Memory B cell (primary cell): ENCODE measurements at places on chromosomes 2 and 18.

GRCh38 chr2:184394642-184395041 is 203.7 kb upstream of the ZNF804A start:
- no peaks in the 10 kb centered on the region for H3K4me1 ChIP-seq
- no peaks in the 10 kb centered on the region for H3K27me3 ChIP-seq
- no peak for DNase-seq
- H3K36me3 ChIP-seq: no peaks in the 10 kb centered on the region
- no peak overlapping the region for H3K27ac ChIP-seq
- no peak overlapping the region for H3K4me3 ChIP-seq

- no peak for DNase-seq
- H3K36me3 ChIP-seq: no peaks in the 10 kb centered on the region
- no peaks in the 10 kb centered on the region for H3K27me3 ChIP-seq
- no peaks in the 10 kb centered on the region for H3K4me1 ChIP-seq
- no peak overlapping the region for H3K27ac ChIP-seq
These were observed 286.5 kb downstream of the CCDC178 start for GRCh38 chr18:33154049-33154448.

DNA sequence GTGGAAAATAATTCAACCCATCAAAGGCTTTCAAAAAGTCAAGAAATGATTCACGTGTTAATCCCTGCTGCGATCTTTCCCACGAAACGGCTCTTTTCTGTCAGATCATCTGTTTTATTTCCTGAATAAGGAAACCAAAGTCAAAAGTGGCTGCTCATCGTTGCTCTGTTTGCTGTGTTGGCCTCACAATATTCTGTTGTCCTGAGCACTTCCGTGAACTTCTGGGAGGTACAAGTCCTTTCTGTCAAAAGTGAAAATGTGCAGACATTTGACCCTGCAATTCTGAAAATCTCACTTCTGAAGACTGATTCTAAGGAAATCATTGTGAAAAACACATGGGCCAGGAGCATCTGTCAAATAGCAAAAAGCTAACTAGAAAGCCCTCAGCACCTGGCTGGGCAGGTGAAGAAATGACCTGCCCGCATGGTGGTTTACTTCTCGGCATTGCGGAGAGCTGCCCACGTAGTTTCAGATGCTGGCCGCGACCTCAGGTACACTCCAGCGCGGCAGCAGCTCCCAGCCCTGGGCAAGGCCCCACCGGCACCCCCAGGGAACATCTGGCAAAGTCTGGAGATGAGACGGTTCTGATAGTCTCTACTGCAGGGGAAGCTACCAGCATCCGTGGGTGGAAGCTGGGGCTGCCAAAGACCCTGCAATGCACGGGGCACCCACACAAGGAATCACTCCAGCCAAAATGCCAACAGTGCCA is 31.9 kb upstream of the GPC1 start:
- no peak overlapping the region for H3K4me3 ChIP-seq
- no peak for DNase-seq
- H3K4me1 ChIP-seq: peaks cover 2% of the 10 kb centered on the region
- no peak overlapping the region for H3K27ac ChIP-seq
- peaks cover 16% of the 10 kb centered on the region for H3K27me3 ChIP-seq

DNA sequence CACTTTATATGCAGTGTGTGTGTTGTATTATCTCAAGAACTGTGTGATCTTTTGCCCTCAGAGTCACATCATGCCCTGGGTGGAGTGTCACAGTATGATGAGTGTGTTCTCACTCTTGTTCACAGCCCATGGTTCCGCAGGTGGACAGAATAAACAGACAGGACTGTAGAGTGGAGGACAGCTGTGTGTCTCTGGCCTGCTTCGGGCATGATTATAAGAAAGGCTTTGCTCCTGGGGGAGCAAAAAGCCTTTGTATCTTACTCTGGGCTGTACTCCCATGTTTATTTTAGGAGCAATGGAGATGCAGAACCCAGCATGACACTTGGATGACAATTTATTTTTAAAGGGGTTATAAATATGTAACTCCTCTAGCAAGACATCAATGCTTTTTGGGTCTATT is 371.7 kb upstream of the MEX3C start:
- H3K36me3 ChIP-seq: peaks cover 4% of the 10 kb centered on the region
- no peak overlapping the region for H3K4me3 ChIP-seq
- H3K27ac ChIP-seq: no peak overlapping the region
- H3K27me3 ChIP-seq: peaks cover 14% of the 10 kb centered on the region
